ENCODE measurements at places on chromosomes 1 and 21. TPM values are rescaled to one million over a fixed set of nuclear protein-coding genes. Genes with fewer than 3 reads are reported as not detected.

SPRR2B gene
- not detected for polyA plus RNA-seq

PPIAL4G gene
- 0.05 TPM for polyA plus RNA-seq

SELENBP1 gene
- polyA plus RNA-seq, result 53.6 TPM

PRRX1 gene
- 2.4 TPM for polyA plus RNA-seq

RGS5 gene
- 3.4 TPM for polyA plus RNA-seq

C1orf53 gene
- polyA plus RNA-seq, result 5.6 TPM

TSPAN2 gene
- polyA plus RNA-seq, result 10.2 TPM

RASSF5 gene
- polyA plus RNA-seq, result 22.3 TPM

TIE1 gene
- 8.3 TPM for polyA plus RNA-seq

C1orf87 gene
- not detected for polyA plus RNA-seq

SERTAD4 gene
- 0.16 TPM for polyA plus RNA-seq

WLS gene
- polyA plus RNA-seq, result 42.5 TPM

LIPI gene
- polyA plus RNA-seq, result not detected

CFAP141 gene
- 0.52 TPM for polyA plus RNA-seq

GJA4 gene
- polyA plus RNA-seq, result 4.0 TPM

NPHP4 gene
- 9.7 TPM for polyA plus RNA-seq

TMPRSS3 gene
- polyA plus RNA-seq, result 6.7 TPM

SRSF10 gene
- polyA plus RNA-seq, result 42.8 TPM

PLPP3 gene
- polyA plus RNA-seq, result 5.5 TPM

ZBTB8A gene
- 2.3 TPM for polyA plus RNA-seq

AUNIP gene
- not detected for polyA plus RNA-seq

SHISA4 gene
- 9.3 TPM for polyA plus RNA-seq

AMY1C gene
- not detected for polyA plus RNA-seq

NOL9 gene
- polyA plus RNA-seq, result 7.5 TPM

HCRTR1 gene
- 0.52 TPM for polyA plus RNA-seq

TMEM82 gene
- not detected for polyA plus RNA-seq

IRF6 gene
- 7.7 TPM for polyA plus RNA-seq

MYBPH gene
- polyA plus RNA-seq, result not detected

FYB2 gene
- polyA plus RNA-seq, result 3.2 TPM

CELA2B gene
- polyA plus RNA-seq, result 203 TPM

FLVCR1 gene
- 2.2 TPM for polyA plus RNA-seq

KRTAP19-1 gene
- polyA plus RNA-seq, result not detected

KRTAP19-3 gene
- polyA plus RNA-seq, result not detected

CBR1 gene
- 20.6 TPM for polyA plus RNA-seq

EDARADD gene
- polyA plus RNA-seq, result 1.2 TPM

RGS8 gene
- not detected for polyA plus RNA-seq

ZSCAN20 gene
- polyA plus RNA-seq, result 0.80 TPM

NFYC gene
- polyA plus RNA-seq, result 33.8 TPM

TBX19 gene
- 2.0 TPM for polyA plus RNA-seq

Measured in pancreas (tissue), 10 donors.